Activated CD4-positive, alpha-beta T cell treated with anti-CD3 and anti-CD28 coated beads, Interleukin-2, amount 10 ng/mL, durations not matched to agents 24 days and 14 days (primary cell): ENCODE measurements at places on chromosomes 2 and 18. TPM values are rescaled to one million over a fixed set of nuclear protein-coding genes. Genes with fewer than 3 reads are reported as not detected.

Gene PTPRN
- total RNA-seq = 0.07 TPM in 1 of 2 replicates, not detected in the other

Gene COLEC11
- total RNA-seq = 0.47 and 0.49 TPM in 2 replicates

Gene REG3A
- not detected in 2 replicates for total RNA-seq

Gene PHOSPHO2
- total RNA-seq = 3.0 and 3.2 TPM in 2 replicates

- H3K27me3 ChIP-seq = no peaks in the 10 kb centered on the region
- no peak overlapping the region for H3K27ac ChIP-seq
- H3K4me3 ChIP-seq = no peak overlapping the region
Measured at GRCh38 chr2:71360434-71360975, 28.9 kb downstream of the ZNF638 start.

DNA sequence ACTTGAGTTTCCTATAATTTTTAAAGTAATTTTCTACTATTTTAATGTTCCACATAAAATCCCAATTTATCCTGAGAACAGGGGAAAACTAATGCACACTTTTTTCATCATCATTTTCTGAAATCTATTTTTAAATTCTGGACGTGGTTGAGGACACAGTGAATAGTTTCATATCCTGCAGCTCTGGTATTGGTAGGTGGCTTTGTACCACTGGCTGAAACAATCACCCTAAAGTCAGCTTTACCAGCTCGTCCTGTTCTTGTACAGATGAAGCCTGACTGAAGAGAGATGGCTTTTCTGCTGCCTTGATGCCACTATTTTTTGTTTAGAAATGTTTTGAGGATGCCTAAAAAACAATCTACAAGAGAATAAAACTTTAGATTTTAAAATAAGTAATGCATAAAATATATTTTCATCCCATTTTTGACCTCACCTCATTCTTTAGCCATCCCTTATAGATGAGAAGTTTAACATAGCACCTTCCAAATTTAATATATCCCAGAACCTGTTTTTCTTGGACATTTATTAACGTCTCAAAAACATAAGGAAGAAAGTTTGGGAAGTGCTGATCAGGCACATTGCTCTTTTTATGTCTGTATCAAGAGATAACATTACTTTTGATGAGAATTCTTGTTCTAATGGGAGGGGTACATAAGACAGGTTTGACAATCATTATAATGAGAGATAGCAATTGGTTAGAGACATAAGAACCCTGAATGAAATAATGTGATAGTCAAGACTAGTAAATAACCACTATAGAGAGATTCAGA is 80.9 kb downstream of the GALNT1 start:
- no peak overlapping the region for H3K4me3 ChIP-seq
- peaks cover 29% of the 10 kb centered on the region for H3K36me3 ChIP-seq
- DNase-seq = no peak
- H3K27me3 ChIP-seq = no peaks in the 10 kb centered on the region

- peaks cover 5% of the 10 kb centered on the region for H3K36me3 ChIP-seq
- DNase-seq = no peak
- peaks cover 18% of the 10 kb centered on the region for H3K4me1 ChIP-seq
- H3K4me3 ChIP-seq = no peak overlapping the region
- H3K27me3 ChIP-seq = peaks cover 2% of the 10 kb centered on the region
- peak overlapping the region; percentile 87 for H3K27ac ChIP-seq
Measured at GRCh38 chr18:48790869-48791635, 159.7 kb downstream of the SMAD7 start.

- H3K4me1 ChIP-seq = no peaks in the 10 kb centered on the region
- H3K36me3 ChIP-seq = no peaks in the 10 kb centered on the region
- no peak overlapping the region for H3K27ac ChIP-seq
- no peaks in the 10 kb centered on the region for H3K27me3 ChIP-seq
Measured at GRCh38 chr18:65227970-65228369, 522.8 kb upstream of the CDH7 start.

DNA sequence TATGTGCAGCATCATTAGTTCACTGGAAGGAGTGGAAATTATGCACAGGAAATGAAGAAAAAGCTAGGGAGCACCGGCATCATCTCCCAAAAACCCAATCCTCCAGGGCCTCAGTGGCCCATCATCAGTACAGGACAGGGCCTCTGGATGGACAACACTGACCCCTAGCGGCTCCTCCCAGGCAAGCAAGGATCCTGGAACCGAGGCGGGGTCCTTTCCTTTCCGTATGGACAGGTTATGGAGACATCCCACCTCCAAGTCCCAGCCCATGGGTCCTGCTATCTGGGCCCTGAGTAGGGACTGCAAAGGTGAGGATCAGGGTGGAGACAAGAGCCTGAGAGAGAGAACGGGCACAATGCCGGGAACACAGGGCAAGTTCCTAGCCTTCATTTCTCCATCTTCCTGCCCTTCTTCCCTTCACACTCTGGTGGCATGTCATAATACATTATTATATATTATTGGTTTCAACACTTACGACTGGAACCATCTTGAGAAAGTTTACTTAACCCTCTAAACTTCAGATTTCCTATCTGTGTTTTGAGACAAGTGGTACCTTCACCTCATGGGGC is 68.2 kb downstream of the ZNF516 start:
- no peak overlapping the region for H3K27ac ChIP-seq
- peaks cover 1% of the 10 kb centered on the region for H3K27me3 ChIP-seq
- H3K4me1 ChIP-seq = no peaks in the 10 kb centered on the region
- H3K4me3 ChIP-seq = no peak overlapping the region
- H3K36me3 ChIP-seq = no peaks in the 10 kb centered on the region

DNA sequence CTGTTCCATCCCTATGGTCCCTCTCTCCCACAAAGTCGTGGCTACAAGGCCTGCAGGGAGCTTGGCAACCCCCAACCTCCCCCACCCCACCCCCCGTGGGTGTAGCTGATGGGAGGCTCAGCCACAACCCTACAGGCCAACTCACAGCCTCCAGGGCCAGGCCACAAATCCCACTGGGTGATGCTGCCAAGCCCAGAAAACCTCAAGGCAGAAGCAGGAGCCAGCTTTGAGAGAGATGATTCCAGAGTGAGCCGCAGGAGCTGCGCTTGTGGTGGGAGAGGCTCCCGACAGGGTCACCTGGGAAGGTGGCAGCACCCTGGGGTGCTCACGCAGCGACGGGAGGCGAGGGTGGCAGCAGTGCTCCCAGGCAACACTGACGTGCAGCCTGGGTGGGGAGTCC is 44.8 kb downstream of the ADCY3 start:
- H3K27me3 ChIP-seq = no peaks in the 10 kb centered on the region
- H3K36me3 ChIP-seq = no peaks in the 10 kb centered on the region
- H3K27ac ChIP-seq = no peak overlapping the region
- DNase-seq = no peak
- H3K4me3 ChIP-seq = no peak overlapping the region

DNA sequence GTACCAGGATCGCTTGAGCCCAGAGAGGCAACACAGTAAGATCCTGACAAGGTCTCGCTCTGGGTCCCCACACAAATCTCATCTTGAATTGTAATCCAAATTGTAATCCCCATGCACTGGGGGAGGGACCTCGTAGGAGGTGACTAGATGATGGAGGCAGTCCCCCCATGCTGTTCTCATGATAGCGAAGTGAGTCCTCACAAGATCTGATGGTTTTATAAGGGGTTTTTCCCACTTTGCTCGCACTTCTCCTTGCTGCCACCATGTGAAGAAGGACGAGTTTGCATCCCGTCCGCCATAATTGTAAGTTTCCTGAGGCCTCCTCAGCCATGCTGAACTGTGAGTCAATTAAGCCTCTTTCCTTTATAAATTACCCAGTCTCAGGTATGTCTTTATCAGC is 46.0 kb upstream of the SERTAD2 start:
- peak overlapping the region; percentile 90 for H3K27ac ChIP-seq
- H3K36me3 ChIP-seq = peaks cover 19% of the 10 kb centered on the region
- peaks cover 56% of the 10 kb centered on the region for H3K4me1 ChIP-seq
- peak overlapping the region; percentile 61 for H3K4me3 ChIP-seq
- DNase-seq = peak; percentile 61
- no peaks in the 10 kb centered on the region for H3K27me3 ChIP-seq

DNA sequence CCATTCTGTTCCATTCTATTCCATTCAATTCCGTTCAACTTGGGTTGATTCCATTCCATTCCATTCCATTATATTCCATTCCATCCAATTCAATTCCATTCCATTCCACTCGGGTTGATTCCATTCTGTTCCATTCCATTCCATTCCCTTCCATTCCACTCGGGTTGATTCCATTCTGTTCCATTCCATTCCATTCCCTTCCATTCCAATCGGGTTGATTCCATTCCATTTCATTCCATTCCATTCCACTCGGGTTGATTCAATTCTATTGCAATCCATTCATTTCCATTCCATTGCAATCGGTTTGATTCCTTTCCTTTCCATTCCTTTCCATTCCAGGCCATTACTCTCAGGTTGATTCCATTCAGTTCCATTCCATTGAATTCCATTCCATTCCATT is 1138.4 kb downstream of the RPIA start:
- no peaks in the 10 kb centered on the region for H3K27me3 ChIP-seq
- H3K27ac ChIP-seq = no peak overlapping the region
- DNase-seq = no peak

DNA sequence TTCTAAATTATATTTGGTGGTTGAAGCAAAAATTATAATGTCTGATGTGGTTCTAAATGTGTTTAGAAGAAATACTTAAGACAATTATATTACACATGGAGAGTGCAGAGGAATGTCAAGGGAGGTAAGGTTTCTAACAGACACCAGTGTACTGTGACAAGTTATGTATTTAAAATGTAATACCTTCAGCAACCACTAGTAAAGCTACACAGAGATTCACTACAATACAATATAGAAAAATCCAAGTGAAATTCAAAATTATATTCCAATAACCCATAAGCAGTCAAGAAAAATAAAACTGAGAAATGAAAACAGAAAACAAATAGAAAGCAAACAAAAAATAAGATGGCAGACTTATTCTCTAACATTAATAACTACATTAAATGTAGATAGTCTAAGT is 249.5 kb upstream of the KLHL14 start:
- H3K4me1 ChIP-seq = no peaks in the 10 kb centered on the region
- H3K4me3 ChIP-seq = no peak overlapping the region
- H3K27me3 ChIP-seq = no peaks in the 10 kb centered on the region
- no peaks in the 10 kb centered on the region for H3K36me3 ChIP-seq

GRCh38 chr2:191670076-191670475 is 7.9 kb upstream of the NABP1 start:
- peaks cover 2% of the 10 kb centered on the region for H3K36me3 ChIP-seq
- peaks cover 18% of the 10 kb centered on the region for H3K4me1 ChIP-seq
- no peak overlapping the region for H3K4me3 ChIP-seq
- no peaks in the 10 kb centered on the region for H3K27me3 ChIP-seq
